Stimulated activated naive CD8-positive, alpha-beta T cell treated with anti-CD3 and anti-CD28 coated beads, Interleukin-15, Interleukin-2, amounts not matched to agents 100 U/mL and 50 U/mL, for 24 hours (primary cell): ENCODE measurements at places on chromosomes 6 and 20.

DNA sequence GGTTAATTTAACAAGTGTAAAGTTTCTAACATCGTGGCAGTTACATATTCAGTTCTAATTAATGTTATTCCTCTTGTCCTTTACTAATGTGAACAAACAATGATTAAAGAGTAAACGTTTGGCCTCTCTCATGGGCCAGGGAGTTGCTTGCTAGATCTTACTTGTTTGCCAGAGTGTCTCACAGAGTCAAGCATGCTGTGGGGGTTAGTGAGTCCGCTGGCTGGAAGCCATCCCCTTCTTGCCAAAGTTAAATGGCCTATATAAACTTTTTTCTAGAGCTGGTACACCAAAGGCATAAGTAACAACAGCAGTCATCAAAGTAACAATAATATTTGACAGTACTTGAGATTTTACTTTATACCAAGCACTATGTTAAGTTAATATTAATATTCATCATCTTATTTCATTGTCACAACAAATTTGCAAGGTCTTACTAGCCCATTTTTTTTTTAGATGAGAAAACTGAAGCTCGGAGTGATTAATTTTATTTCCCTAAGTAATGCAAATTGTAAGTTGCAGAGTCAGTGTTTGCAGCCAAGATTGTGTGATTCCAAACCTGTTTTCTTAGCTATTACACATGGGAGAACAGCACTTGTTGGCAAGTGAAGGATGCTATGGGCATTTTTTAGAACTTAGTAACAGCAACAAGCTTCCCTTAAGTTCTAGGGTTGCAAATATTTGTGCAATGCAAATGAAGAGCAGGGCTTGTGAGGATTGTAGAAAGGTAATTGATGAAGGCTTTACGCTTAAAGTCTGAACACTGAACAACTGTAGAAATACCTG, 224.5 kb downstream of the RFPL4B start:
- no peak for DNase-seq

- no peak for DNase-seq
Observed at GRCh38 chr20:5198651-5198924, 71.8 kb downstream of the CDS2 start.

- DNase-seq = no peak
Observed at GRCh38 chr6:139239064-139239463, 52.7 kb downstream of the TXLNB start.

DNA sequence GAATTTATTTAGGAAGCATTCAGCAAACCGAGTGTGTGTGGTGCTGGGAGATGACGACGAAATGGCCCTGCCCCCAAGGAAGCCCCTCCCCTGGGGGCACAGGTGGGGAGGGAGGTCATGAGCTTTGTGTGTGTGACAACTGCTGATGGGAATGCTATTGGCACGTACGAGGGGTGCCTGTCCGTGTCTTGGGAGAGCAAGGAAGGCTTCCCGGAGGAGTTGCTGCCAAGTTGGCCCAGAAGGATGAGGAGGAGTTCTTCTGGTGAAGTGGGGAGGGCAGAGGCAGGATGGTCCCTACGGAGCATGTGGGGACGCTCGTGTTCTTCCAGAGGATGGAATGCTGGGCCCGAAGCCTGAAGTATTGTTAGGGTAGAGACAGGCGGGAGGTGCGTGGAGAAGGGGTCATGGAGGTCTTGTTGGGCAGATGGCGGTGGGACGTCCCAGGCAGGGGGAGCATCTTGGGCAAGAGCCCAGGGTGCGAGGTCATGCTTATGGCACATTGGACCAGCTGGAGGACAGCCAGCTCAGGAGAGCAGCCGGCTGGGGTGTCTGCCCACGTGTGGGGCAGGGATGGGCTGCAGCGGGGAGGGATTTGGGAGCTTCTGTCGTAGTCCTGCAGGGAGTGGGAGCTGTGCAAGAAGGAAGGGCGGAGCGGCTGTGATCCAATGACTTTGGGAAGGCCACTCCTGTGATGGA, 46.1 kb downstream of the SYNJ2 start:
- no peak for DNase-seq

DNA sequence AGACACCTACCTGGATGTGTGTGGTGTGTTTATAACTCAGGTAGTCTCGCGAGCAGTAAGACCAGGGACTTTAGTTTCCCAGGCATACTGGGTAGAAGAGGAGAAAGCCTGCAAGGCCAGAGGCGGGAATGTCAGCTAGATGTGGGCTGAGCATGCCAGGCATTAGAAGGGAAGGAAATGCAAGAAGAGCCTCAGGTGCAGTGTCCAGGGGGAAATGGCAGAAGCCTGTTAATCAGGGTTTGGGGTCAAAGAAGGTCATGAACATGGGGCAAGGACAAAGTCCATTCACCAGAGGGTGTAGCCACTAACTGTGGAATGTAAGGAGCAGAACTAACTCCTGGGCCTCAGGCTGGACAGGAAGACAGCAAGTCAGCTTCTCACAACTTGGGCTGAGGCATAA, 305.0 kb downstream of the SMOC2 start:
- DNase-seq = no peak

GRCh38 chr6:130962966-130963365, 100.1 kb downstream of the EPB41L2 start:
- DNase-seq = no peak

DNA sequence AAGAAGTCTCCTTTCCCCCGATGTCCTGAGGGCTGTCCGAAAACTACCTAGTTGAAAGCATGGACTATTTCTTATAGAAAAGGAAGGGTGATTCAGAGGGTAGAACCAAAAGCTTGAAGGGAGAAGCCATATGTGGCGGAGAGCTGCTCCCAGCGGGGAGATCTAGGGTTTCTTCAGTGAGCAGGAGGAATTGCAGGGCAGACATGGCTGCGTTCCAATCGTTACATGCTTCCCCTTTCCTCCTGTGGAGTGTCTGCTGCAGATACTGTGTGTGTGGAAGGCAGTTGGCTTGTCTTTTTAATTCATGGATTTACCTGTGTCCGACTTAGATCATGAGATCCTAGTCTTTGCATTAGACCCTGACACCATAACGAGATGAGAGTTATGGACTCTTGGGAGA, 799.5 kb downstream of the QKI start:
- no peak for DNase-seq

- no peak for DNase-seq
Observed at GRCh38 chr20:47353692-47354463, 2.6 kb downstream of the ZMYND8 start.

DNA sequence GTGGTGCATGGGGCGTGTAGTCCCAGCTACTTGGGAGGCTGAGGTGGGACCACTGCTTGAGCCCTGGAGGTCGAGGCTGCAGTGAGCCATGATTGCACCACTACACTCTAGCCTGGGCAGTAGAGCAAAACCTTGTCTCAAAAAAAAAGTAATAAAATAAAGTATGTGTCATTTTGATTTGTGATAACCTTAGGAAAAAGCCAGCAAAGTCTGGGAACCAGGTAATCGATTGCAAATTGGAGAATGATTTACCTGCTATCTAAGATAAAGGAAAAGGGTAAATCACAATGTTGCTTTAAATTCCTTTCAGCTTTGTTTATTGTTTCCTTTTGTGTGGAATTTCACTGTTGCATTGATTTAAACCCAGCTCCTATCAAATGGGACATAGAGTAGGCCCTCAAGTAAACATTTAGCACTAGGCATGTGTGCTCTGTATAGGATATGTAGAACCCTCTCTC, 59.0 kb downstream of the SGK1 start:
- no peak for DNase-seq

DNA sequence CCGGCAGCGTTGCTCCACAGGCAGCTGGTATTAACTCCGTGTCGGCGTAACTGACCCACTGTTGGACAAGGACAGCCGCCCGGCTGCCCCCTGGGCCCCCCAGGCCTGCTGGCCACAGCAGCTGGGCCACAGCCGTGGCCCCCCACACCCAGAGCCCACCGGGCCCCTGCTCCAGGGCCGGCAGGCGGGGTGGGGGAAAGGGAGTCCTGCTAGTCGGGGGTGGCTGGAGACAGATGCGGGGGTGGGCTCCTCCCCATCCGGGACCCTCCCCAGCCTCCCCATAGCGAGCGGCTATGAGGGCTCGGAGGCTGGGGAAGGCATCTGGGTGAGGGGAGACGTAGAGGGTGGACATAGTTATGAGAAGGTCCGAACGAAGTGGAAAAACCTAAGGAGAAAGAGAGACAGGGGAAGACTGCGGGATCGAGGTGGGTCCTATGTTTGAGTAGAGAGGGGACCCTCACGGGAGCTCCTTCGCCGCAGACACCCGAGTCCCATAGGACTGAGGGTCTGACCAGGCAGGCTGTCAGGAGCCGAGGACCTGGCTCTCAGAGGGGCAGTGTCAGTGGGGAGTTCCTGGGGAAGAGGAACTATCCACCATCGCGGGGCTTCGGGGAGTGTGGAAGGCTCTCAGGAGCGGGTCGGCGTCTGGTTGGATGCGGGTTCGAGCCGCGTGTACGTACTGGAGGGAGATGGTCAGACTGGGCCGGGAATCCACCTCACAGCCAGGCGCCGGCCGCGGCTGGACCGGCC, 511 bp downstream of the VARS1 start:
- DNase-seq = no peak

GRCh38 chr6:102679865-102680264, 1286.4 kb downstream of the GRIK2 start:
- DNase-seq = no peak

DNA sequence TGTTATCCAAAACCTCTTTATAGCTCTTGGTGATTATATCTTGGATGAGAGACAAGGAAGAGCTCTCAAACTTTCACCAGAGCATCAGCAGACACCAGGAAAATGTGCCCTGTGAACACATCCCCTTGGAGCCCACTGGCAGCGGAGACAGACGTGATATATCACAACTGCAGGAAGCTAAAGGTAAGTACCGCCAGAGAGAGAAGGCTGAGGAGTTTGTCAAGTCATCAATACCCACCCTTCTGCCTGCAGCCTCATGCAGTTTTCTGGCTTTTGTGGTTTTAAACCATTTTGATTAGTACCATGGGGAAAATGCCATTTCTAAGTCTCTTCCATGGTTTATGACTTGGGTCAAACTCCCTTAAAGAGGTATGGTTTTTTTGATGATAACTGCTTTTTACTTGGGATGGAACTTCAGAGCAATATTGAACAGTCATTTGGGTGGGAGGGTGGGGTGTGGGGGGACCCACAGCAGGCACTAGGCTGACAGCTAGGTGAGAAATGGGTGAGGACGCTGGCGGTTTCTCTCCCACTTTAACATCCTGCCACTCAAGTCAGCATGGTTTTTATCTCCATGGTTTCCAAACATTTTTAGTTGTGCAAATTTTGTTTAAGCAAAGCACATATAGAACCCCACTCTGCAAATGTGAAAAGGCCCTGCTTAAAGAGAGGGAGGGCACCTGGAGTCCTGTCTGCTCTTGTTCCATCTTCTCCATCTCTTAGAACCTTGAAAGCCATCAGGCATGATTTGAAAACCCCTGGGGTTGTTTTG, 108.4 kb downstream of the SCML4 start:
- no peak for DNase-seq

DNA sequence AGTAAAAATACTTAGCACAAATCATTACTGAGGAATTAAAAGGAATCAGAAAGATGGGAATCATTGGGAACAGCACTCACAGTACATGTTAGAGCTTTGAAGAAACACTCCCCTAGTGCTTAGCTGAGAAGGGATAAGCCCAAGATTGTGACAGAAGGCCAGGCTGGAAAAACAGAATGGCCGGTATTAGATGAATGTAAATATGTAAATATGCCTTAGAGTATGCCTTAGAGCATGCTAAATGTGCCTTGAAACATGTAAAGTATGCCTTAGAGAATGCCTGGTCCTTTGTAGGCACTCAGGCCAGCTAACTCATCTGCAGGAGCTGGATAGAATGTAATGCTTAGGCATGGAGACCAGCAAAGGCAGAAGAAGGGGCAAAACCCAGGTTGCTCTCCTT, 10.6 kb upstream of the TENT5A start:
- no peak for DNase-seq

DNA sequence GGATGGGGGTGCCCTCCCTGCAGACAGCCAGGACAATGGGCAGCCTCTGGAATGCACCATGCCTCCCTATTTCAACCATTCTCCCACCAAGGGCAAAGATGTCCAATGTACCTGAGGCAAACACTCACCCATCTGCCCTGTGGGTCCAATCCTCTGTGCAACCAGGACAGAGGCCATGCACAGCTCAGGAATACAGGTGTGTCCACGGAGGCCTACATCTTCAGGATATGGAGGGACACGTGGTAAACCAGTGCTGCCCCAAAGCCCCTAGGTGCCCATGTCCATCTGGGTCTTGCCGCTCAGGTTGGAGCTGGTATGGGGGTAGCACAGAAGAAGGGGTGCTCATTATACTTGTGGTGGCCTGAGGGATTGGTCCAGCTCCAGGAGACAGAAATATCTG, 20.4 kb upstream of the TAF8 start:
- no peak for DNase-seq
